Activated T-helper 1 cell treated with Interleukin-2 at 50 U/mL for 16 hours (primary cell): ENCODE measurements at places on chromosomes 1 and 21.

DNA sequence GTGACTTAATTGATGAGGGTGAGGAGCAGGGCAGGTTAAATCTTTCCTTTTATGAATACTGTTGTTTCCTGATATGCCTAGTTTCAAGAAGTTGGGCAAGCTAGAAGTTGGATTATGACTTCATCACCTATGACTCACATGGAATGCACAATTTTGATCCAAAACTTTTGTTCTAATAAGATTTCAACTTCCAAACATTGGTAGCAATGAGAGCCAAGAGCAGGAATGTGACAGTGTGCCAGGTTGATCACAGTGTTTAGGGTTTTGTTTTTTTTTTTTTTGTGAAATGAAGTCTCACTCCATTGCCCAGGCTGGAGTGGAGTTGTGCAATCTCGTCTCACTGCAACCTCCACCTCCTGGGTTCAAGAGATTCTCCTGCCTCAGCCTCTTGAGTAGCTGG, 349.4 kb downstream of the DUSP10 start:
- no peak for DNase-seq

DNA sequence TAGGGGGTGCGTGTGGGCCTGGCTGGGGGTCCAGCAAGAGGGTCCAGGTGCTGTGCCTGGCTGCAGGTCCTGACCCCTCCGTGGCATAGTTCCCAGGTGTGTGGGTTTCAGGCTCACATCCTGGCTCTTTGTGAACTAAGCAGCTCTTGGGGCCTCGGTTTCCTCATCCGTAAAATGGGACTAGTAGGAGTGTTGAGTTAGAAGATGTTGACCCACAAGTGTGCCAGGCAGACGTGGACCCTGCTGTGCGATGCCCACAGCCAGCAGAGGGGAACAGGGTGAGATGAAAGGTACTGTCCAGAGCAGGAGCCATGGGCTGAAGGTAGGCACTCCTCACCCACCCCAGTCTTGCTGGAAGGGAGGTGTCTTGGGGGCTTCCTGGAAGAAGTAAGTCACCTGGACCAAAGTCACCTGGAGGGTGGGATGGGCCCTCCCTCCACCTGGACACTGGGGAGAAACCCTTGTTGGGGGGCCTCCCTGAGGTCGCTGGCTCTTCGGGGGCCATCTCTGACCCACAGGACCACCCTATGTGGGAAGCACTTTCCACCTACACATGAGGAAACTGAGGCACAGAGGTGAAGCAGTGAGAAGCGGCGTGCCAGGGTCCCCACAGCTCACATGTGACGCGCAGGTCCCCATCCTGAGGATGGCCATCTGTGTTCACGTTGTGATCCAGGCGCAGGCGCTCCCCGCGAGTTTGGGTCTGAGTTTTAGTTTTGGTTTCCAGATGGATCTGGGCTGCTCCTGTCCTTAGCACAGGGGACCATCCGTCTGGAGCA, 1.4 kb downstream of the ARHGEF16 start:
- no peak for DNase-seq

- DNase-seq = no peak
Observed at GRCh38 chr1:146029117-146029516, 7.6 kb upstream of the HJV start.

- no peak for DNase-seq
Observed at GRCh38 chr1:10057343-10057742, 24.6 kb downstream of the UBE4B start.

GRCh38 chr21:28781602-28782276, 210.9 kb downstream of the LTN1 start:
- DNase-seq = no peak

GRCh38 chr1:61450454-61450853, 274.5 kb downstream of the TM2D1 start:
- DNase-seq = no peak

DNA sequence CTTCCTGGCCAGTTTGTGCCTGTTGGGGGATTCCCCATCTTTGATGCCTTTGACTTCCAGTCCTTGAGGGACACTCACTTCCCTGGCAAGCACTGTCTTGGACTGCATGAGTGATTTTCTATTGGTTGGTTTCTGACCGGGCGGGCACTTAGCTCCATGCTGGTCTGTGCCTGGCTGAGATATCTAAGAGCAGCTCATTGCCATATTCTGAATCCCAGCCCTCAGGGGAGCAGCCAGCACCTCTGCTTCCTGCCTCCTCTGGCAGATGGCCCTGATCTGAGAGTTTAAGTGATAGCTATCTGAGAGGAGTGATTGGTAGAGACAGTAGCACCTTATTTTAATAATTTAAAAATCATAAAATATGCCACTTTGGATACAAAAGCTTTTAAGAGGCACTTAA, 52.5 kb downstream of the DISC1 start:
- no peak for DNase-seq

GRCh38 chr1:158506369-158506987, 34.5 kb downstream of the OR10R2 start:
- no peak for DNase-seq

DNA sequence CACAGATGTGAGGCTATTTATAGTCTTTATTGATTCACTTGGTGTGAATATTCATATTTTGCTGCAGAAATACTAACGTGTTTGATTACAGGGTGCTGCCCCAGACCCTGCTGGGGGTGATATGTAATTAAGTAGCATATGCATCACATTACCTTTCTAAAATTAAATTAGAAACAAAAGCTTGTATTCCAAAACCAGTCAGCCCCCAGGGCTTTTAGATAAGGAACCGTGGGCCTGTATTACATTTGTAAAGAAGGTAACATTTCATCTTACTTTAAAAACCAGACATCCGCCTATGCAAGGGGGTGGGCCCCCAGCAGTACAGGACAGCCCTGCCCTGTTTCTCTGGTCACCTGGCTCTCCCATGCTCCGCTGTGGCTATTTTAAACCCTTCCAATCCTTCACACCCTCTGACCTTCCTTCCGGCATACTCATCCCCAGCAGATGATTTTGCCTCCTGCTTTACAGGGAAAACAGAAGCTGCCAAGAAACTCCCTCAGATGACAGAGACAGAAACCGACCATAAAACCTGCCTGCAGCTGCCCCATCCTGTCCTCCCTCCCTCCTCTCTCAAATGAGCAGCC, 22.0 kb upstream of the KCNC4 start:
- DNase-seq = no peak

- DNase-seq = no peak
Observed at GRCh38 chr1:229716704-229717103, 90.7 kb downstream of the URB2 start.

- DNase-seq = peak; percentile 57
Observed at GRCh38 chr1:41573785-41574713, 89.6 kb upstream of the EDN2 start.

DNA sequence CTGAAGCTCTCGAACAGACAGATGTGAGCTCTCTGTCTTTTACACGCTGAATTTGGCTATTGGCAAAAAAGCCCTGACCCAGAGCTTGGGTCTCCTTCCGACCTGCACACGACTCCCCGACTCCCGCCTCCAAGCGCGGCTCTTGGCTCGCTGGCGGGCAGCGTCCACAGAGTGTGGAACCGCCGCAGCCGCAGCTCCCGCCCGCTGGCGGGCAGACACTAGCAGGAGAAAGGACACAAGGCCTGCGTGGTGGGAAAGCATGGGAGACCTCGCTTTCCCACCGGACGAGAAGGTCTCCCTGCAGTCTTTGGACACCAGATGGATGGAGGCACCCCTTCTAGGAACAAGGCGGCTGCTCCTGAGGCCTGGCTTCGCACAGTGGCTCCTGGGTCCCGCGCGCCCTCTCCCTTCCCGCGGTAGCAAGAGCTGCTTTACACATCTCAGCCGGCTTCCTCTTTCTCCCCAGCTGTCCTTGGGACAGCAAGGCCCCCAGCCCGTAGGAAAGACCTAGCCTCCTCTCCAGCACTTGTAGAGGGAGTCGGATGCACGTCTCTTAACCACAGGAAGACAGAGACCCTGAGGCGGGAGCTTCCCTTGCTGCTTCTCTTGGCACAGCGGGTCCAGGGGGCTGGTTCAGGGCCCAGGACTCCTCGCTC, 92.1 kb downstream of the PRKAB2 start:
- no peak for DNase-seq
